ENCODE measurements at places on chromosomes 7 and 10.

GRCh38 chr7:12964836-12965235, 277.4 kb downstream of the ARL4A start:
- no peak overlapping the region for H3K27ac ChIP-seq
- H3K4me1 ChIP-seq = no peaks in the 10 kb centered on the region
- DNase-seq = no peak
- no peaks in the 10 kb centered on the region for H3K36me3 ChIP-seq
- no peak overlapping the region for H3K4me3 ChIP-seq
- no peaks in the 10 kb centered on the region for H3K27me3 ChIP-seq

DNA sequence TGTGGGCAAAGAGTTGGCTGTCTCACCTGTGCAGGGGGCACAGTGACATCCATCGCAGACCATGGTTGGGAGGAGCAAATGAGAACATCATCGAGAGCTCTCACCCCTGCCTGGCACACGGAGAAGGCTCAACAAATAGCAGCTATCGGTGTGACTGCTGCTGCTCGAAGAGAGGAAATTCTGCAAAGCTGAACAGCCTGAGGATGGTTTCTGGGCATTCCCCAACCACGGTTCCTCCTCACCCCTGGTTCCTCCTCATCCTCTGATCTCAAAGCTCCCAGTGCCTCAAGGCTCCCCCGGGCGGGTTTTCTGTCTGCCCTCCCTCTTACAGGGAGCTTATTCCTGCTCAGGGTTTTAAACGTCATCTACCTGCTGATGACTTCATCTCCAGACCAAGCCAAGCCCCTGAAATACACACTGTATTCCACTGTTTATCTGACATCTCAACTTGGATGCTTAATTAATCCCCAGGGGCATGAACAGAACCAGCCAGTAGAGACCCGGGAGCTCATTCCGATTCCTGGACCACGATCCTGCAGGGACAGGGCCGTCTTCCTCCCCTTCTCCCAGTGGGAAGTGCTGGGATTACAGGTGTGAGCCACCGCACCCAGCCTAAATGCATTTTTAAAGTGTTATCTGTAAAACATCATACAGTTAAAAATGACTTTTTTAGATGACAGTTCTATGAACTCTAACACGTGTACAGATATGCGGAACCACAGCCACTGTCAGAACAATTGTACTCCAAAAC, 19.5 kb upstream of the NOM1 start:
- no peak for DNase-seq
- H3K4me1 ChIP-seq = no peaks in the 10 kb centered on the region
- H3K27ac ChIP-seq = no peak overlapping the region
- no peaks in the 10 kb centered on the region for H3K27me3 ChIP-seq

DNA sequence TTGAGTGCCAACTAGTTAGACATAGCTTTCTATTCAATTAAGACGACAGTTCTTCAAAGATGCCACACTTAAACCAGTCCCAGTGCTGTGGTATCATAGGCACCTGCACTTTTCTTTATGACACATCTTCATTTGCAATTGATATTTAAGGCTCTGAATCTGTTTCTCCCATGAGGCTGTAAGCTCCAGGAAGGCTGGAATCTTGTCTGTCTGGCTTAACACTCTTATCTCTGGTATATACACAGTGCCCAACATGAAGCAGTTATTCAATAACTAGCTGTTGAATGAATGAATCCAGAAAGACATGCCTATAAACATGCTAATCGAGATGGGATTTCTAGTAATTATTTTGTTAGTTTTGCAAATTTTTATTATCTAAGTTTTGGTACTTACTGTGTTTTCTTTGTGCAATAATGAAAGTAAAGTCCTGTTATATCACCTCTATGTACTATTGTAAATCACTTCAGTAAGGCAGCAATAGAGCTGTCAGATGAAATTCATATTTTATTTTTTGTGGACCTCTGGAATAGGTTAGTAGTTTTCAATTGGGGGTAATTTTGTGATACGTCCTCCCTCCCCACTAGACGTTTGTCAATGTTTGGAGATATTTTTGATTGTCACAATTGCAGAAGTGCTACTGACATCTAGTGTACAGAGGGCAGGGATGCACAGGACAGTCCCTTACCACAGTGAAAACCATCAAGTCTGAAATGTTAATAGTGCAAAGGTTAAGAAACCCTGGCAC, 51.3 kb upstream of the STEAP4 start:
- no peak overlapping the region for H3K27ac ChIP-seq
- DNase-seq = no peak
- no peaks in the 10 kb centered on the region for H3K4me1 ChIP-seq
- H3K4me3 ChIP-seq = no peak overlapping the region

- H3K36me3 ChIP-seq = no peaks in the 10 kb centered on the region
- no peak overlapping the region for H3K27ac ChIP-seq
- H3K4me1 ChIP-seq = no peaks in the 10 kb centered on the region
- no peak overlapping the region for H3K4me3 ChIP-seq
- DNase-seq = no peak
- H3K27me3 ChIP-seq = no peaks in the 10 kb centered on the region
These were observed 115.1 kb upstream of the MEOX2 start for GRCh38 chr7:15801551-15801950.

DNA sequence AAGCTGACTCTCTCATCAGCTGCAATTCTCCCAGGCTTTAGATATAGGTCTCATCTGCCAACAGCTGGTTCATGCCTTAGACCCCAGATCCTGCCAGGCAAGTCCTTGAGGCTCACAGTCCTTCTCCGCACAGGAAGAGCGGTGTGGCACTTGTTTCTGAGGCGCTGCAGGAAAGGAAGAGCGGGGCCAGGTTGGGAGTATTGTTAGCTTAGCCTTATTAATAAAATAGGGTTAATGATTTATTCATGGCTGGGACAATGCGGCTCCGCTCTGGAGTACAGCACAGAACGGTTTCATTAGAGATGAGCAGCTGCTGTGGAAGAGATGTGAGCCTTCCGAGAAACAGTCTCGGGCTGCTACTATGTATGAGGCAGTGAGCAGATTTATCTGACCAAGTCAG, 78.1 kb downstream of the FZD1 start:
- no peaks in the 10 kb centered on the region for H3K4me1 ChIP-seq
- H3K36me3 ChIP-seq = no peaks in the 10 kb centered on the region
- no peak for DNase-seq
- H3K27ac ChIP-seq = no peak overlapping the region
- no peaks in the 10 kb centered on the region for H3K27me3 ChIP-seq

DNA sequence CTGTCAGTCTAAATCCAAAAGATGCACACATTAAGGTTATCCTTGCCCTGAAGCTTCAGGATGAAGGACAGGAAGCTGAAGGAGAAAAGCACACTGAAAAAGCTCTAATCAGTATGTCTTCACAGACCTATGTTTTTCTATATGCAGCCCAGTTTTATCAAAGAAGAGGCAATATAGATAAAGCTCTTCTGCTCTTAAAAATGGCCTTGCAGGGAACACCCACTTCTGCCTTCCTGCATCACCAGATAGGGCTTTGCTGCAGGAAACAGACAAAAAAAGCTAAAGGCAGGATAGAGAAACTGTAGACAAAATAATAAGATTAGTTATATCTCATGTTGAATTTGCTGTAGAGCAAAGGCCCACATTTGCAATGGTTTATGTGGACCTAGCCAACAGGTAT, 14.9 kb upstream of the IFIT1B start:
- no peaks in the 10 kb centered on the region for H3K4me1 ChIP-seq
- H3K36me3 ChIP-seq = no peaks in the 10 kb centered on the region
- no peak overlapping the region for H3K4me3 ChIP-seq
- DNase-seq = no peak

DNA sequence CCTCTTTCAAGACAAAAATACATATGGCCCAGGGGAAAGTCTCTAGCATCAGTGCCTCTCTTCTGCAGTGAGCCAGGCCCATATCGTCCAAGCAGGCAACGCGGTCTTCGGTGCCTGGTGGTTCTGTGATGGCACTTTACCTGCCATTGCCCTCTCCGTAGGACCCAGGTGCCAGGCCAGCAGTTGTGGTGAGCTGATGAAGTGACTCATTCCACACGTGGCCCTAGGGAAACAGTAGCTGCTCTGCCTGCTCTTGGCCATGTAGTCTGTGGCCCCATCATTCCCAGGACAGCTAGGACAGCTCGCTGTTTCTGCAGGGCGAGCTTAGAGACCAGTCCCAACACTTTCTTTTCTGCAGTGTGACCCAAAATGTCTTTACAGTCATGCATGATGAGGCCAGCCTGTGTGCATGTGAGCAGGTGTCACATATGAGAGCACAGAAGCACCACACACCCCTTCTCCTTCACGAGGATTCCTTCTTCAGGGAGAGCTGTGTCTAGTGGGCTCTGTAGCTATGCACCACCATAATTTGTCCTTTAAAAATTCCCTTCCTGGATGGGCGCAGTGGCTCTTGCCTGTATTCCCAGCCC, 39.0 kb downstream of the SVIL start:
- H3K36me3 ChIP-seq = no peaks in the 10 kb centered on the region
- no peaks in the 10 kb centered on the region for H3K4me1 ChIP-seq
- H3K27me3 ChIP-seq = no peaks in the 10 kb centered on the region
- no peak for DNase-seq

DNA sequence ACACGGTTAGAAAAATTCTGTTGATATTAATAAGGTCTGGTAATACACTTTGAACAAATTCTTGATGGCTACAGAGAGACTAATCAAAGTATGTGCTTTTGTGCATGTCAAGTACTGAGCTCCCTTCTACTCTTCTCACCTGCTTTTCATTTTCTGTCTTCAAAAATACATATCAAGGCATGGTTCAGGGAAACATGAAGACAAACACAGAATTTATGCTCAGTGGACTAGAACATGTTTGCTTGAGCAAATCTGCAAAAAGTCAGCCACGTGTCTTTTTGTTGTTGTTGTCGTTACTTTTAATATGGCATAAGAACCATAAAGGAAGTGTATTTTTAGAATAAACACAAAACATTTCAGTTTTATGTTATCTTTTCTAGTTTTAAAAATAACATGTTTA, 21.9 kb downstream of the CDK13 start:
- H3K36me3 ChIP-seq = no peaks in the 10 kb centered on the region
- H3K4me1 ChIP-seq = no peaks in the 10 kb centered on the region
